ENCODE measurements at places on chromosomes 4 and X.

DNA sequence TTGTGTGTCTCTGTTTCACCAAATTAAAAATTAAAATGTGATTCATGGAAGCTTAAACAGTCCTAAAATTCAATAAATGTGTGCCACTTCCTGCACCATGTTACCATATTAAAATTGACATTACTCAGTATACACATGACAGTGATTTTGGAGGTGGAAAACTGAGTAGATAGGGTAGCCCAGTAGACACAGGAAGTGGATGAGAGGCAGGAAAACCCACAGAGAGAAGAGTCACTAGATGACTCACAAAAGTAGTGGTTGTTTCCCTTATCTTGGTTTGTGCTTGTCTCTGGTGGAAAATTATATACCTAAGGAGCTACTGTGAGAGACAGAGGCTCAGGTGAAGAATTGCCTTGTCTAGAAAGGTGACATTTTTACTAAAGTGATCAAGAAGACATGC lies 375.8 kb upstream of the CXorf51B start:
- no peak for DNase-seq

- no peak for DNase-seq
Observed at GRCh38 chr4:27881705-27882104, 1021.1 kb downstream of the STIM2 start.

- no peak for DNase-seq
Observed at GRCh38 chr4:184796906-184797305, 28.9 kb downstream of the ACSL1 start.

- DNase-seq = no peak
Observed at GRCh38 chr4:27176400-27176799, 315.8 kb downstream of the STIM2 start.

- no peak for DNase-seq
Observed at GRCh38 chrX:39335513-39336235, 534.4 kb downstream of the MID1IP1 start.

- DNase-seq = no peak
Observed at GRCh38 chr4:51890760-51891159, 47.8 kb downstream of the DCUN1D4 start.

DNA sequence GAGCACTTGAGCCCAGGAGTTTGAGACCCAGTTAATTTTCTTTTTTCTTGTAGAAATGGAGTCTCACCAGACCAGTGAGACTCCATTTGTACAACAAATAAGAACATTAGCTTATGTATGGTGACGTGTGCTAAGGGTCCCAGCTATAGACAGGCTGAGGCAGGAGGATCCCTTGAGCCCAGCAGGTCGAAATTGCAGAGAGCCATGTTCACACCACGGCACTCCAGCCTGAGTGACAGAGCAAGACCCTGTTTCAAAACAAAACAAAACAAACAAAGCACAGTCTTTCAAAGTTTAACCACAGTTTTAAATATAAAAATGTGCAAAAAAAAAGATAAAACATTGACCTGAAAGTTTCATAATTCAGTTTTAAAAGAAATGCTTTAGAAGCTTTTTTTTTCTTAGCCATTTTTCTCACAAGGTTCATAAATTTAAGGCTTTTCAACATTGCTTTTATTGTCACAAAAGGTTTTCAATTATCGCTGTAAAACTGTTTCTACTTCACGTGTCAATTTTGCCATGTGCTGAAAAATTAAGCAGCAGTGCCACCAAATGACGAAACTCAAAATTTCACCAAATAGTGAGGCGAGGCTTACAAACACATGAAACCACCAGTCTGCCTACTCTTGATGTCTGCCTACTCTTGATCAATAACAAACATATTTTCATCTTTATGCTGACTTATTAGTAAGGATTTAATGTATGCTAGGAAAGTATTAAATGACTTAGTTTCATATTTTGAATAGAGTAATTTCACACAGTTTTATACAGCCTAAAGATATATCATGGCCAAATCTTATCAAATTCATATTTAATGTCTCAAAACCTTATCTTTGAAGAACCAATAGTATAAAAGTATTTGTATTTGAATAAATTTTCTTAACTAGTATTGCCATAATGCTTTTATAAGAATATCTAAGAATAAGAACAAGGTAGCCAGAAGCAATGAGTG lies 126.3 kb downstream of the NEK1 start:
- DNase-seq = no peak

GRCh38 chr4:173669460-173670179 lies 139.6 kb upstream of the HAND2 start:
- DNase-seq = no peak

DNA sequence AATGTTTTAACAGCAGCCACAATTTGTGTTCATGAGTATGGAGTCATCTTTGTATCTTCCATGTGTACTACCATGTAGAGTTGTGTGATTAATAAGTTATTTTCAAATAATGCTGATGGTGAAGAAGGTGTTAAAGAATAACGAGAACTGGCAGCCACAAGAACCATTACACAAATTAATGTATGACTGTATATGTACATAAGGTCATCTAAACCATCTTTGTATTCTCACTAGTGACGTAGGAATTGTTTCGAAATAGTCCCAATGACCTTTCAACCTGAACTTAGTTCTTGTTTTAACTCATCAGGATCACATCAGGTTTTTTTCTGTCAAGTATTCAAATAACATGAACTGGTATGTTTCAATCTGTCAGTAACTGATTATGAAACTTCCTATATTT lies 48.3 kb upstream of the NOCT start:
- DNase-seq = no peak

DNA sequence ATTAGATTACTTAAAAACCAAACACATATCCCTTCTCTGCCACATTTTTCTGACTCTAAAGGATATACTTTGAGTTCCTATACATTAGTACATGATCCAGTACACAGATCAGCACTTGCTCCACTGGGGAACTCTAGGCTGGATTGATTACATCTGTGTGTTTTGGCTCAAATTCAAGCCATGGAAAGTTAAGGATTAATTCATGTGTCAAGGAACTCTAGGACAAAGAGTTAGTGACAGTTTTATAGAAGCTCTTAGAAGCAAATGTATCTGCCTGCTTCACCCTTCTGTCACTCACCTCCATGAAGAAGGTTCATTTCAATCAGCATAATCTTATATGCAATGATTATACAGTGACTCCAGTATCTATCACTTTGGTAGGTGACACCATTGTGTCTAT lies 43.2 kb downstream of the SCFD2 start:
- DNase-seq = no peak

DNA sequence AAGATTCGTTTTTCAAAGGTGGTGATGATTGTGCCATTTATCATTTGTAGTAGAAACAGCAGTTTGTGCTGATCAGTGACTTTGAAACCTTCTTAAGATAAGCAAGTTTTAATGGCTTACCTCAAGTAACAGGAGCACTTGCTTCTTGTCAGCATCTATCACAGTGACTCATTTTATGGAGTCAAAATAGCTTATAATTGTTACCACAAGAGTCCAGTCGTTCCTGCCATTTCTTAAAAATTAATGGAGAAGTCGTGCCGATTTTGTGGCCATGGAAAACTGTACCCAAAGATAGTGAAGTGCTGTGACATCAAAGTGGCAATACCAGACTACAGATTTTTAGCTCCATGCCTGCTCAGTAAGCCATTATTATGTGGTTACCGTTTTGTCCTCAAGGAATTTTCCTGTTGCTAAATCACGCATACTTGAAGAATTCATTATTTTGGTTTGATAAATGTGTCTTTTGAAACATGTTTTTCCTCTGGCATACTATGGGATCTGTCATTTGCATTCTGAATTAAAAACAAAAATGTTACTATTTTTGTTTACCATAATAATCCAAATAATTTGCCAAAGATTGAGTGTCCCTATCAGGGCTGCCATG lies 129.9 kb downstream of the CBR4 start:
- no peak for DNase-seq

DNA sequence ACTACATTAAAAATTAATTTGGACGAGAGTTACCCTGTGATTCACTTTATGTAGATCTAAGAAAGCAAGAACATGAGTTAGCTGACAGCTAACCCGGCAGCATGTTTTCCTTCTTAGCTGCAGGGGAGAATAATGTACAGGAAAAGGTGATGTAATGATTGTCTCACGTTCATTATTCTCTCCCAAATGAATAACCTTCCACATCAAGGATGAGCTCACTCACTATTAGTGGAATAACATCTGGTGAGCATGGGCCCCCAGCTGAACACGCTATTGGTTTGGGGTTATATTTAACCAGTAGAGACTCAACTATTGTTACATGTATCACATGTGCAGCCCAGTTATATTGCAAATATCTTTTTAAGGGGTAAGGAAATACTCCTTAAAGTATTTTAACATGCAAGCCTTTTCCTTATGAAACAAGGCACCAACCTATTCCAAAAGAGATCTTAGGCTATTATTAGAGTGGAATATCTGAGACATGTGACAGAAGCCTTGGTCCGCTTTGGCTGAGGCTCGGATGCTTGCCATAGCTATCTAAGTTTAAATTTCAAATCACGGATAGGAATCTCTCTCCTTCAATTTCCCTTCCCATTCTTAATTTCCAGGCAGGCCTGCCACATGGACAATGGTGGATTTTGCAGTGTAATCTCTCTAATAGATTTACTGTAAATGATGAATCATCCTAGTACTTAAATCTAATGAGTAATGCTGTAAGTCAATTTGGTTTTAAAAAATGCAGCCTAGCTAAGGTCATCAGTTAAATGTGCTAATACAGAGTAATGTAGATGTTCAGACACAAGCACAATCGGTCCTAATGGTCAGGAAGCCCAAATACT lies 99.0 kb upstream of the OTUD4 start:
- DNase-seq = no peak

GRCh38 chrX:49995795-49996455 lies 73.5 kb downstream of the CLCN5 start:
- no peak for DNase-seq

- no peak for DNase-seq
Observed at GRCh38 chr4:153486281-153487151, 20.4 kb downstream of the TMEM131L start.

- no peak for DNase-seq
Observed at GRCh38 chr4:53582194-53582593, 9.1 kb downstream of the LNX1 start.

DNA sequence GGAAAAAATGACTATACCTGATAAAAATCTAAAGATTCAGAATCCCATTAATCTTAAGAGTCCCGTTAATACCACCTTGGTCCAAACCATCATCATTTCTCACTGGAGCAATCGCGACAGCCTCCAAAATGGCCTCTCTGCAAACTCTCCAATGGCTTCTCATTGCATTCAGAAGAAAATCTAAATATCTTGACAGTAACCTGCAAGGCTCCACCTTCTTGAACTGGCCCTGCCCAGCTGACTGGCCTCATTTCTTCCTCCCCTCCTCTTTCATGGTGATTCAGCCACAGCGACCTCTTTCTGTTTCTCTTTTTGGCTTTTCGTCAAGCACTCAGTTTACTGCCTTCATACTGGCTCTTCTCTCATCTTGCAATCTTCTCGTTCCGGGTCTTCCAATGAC lies 56.2 kb upstream of the GPRIN3 start:
- DNase-seq = no peak

DNA sequence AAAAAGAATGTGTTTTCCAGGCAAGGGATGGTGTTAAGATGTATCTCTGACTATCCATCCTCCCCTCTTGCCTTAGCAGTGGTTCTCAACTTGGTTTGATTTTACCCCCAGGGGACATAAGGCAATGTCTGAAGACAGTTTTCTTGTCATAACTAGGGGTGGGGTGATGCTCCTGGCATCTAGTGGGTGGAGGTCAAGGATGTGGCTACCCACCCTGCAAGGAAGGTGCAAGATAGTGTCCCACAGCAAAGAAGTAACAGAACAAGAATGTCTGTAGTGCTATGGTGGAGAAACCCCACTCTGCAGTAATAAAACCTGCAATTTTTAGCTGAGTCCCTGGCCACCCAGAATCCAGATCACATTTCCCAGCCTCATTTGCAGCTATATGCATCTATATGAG lies 81.2 kb upstream of the TBL1X start:
- no peak for DNase-seq

DNA sequence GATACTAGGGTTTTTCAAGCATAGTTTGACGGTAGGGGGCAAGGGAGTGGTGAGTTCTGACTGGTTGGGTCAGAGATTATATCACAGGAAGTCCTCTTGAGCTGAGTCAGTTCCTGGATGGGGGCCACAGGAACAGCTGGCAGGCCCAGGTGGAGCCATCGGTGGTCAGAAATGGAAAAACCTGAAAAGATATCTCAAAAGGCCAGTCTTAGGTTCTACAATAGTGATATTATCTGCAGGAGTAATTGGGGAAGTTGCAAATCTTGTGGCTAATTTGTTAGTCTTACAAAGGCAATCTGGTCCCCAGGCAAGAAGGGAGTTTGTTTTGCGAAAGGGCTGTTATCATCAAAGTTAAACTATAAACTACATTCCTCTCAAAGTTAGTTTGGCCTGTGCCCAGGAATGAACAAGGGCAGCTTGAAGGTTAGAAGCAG lies 159.3 kb downstream of the PTCHD1 start:
- DNase-seq = no peak

GRCh38 chr4:19522966-19523365 lies 728.7 kb upstream of the SLIT2 start:
- no peak for DNase-seq

GRCh38 chr4:5940470-5941203 lies 47.8 kb upstream of the CRMP1 start:
- DNase-seq = no peak

- DNase-seq = no peak
Observed at GRCh38 chr4:25377572-25378436, 741 bp downstream of the ANAPC4 start.

DNA sequence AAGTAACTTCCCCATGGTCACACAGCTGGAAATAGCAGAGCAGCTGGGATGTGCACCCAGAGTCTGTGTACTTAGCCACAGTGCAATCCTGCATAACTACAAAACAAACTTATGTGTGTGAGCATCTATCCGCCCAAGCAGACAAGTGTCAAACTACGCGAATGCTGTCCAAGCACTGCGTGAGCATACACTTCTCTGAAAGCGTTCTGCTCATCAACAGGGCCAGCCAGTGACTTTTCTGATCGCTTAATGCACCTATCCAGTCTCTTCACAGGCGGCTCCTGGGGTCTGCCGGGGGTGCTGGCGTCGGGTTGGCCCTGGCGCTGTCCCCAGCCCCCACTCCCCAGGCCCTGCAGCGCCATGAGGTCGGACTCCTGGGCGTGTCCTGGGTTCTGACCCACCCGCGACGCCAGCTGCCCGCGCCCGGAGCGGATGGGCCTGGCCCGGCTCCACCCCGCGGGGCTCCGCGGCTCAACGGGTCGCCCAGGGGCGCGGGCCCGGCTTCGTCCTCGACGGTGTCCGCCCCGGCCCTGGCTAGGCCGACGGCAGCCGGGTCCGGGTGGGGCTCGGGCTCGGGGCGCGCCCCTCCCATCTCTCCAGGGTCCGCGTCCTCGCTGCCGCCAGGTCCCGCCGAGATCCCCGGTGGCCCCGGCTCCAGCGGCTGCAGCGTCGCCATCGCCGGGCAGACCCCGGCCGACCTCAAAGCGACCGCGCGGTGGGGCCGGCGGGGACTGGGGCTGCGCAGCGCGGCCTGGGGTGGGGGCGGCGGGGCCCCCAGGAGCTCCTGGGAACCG lies 1.3 kb upstream of the ZNF141 start:
- no peak for DNase-seq
